ENCODE measurements at places on chromosomes 7 and 10.

DNA sequence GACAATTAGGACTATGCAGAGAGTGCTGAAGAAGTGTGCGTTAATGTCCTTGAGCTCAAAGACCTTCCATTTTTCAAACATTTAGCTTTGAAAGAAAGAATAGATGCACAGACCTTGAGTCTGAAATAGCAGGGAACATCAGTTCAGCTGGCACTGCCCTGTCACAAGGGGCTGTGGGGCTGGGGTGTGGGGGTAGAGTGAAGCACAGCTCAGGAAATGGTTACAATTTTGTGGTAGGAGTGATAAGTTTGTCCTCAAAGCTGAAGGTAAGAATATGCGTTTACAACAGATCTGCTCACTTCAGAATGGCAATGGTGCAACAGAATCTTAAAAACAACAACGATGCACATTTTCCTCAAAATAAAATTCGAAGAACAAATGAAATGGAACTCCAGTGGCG is 33.6 kb downstream of the SMKR1 start:
- no peak for DNase-seq

GRCh38 chr7:79933144-79933543 is 201.5 kb upstream of the GNAI1 start:
- peak; percentile 47 for DNase-seq

DNA sequence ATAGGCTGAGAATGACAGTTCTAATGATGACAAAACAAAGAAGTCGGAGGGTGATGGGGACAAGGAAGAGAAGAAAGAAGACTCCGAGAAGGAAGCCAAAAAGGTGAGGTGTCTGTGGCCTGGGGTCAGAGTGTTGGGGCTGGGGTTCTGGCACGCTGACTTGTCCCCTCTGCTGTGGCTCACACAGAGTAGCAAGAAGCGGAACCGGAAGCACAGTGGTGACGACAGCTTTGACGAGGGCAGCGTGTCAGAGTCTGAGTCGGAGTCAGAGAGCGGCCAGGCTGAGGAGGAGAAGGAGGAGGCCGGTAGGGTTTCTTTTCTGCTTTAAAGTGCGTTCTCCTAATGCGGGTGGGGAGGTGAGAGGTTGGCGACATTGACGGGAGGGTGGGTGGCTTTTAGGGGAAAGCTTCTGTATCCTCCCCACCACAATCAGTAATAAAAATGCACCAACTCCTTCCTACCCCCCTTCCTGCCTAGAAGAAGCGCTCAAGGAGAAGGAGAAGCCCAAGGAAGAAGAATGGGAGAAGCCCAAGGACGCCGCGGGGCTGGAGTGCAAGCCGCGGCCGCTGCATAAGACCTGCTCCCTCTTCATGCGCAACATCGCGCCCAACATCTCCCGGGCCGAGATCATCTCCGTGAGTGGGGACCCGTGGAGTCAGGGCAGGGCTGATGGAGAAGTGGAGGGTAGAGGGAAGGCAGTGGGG is 4.6 kb downstream of the UFSP1 start:
- DNase-seq = no peak

- no peak for DNase-seq
These were observed 13.0 kb downstream of the RRP12 start for GRCh38 chr10:97388152-97388551.

GRCh38 chr7:56287429-56288138 is 171.4 kb upstream of the NUPR2 start:
- DNase-seq = no peak

- DNase-seq = no peak
These were observed 509.0 kb upstream of the GALNT17 start for GRCh38 chr7:70622936-70623335.

GRCh38 chr10:34596351-34596750 is 218.7 kb downstream of the PARD3 start:
- no peak for DNase-seq

DNA sequence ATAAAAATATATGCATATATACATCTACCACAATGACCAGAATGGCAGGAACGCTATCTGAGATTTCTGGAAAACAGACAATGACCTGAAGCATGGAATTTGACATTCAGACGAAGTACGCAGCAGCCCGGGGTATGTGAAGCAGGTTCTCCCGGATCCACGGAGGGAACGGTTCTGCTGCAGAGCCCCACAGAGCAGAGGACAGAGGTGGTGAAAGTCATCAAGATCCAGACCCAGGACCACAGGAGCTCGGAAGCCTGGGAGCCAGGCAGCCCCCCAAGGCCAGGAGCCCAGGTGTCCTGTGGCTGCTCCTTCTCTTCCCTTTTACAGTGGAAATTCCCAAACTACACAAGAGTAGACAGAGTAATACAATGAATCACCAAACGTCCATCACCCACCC is 42.1 kb upstream of the DNAAF5 start:
- no peak for DNase-seq

DNA sequence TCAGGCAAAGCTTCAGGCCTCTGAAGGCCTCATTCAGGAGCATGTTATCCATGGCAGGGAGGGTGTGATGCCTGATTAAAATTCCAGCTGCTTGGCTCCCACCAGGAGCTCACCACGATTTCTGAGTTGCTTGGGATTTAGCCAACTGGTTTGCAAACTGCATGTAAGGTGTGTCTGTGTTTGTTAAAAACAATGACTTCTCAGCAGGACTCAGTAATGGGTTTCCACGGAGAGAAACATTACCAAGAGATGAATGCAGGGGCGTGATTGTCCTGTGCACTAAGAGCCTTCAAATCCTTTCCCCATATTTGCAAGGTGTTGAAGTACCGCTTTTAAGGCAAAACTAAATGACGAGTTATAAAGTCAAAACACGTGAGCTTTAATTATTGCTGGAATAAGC is 88.8 kb upstream of the BTBD16 start:
- DNase-seq = no peak

GRCh38 chr10:116737627-116738327 is 4.6 kb downstream of the HSPA12A start:
- no peak for DNase-seq

DNA sequence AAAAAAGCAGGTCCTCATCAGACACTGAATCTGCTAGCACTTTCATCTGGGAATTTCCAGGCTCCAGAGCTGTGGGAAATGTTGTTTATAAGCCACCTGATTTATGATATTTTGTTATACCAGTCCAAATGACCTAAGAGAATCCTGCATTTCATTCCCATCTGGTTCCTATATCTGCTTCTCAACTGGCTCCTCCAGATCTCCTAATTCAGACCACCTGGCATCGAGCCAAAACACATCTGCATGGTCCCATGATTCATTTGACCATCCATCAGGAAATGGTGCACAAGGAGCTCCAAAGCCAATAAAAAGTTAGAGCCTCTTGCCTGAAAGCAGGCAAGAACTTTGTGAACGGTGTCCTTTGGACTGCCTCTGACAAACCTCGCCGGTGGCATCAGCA is 108.9 kb downstream of the IPMK start:
- peak; percentile 69 for DNase-seq

DNA sequence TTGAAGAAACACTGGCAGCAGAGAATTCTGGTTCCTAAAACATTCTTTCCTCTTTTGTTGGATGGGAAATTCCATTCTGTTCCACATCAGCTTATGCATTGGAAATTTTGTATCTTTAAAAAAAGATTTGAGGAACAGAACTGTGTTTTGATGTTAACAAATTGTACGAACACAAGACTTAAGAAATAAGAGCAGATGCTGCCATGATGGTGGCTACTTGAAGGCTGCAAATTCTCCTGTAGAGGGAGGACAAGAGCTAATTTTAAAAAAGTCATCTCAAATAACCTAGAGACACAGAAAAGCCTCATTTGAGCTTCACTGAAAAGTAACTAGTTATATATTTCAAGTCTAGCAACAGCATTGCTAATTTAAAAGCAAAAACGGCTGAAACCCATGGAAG is 29.8 kb downstream of the NDUFB2 start:
- no peak for DNase-seq

GRCh38 chr10:93471110-93471651 is 11.0 kb downstream of the MYOF start:
- peak; percentile 97 for DNase-seq

GRCh38 chr10:68474021-68474420 is 2.2 kb upstream of the DNA2 start:
- DNase-seq = no peak

DNA sequence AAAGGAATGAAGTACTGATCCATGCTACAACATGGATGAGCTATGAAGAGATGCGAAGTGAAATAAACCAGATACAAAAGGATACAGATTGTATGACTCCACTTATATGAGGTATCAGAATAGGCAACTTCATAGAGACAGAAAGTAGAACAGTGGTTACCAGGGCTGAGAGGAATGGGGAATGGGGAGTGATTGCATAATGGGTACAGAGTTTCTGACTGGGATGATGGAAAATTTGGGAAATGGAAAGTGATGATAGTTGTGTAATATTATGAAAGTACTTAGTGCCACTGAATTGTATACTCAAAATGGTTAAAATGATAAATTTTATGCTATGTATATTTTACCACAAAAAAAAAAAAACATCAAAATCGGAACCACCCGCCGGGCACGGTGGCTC is 3.9 kb downstream of the ATXN7L1 start:
- DNase-seq = no peak

GRCh38 chr10:9515922-9516321 is 1461.4 kb downstream of the GATA3 start:
- DNase-seq = no peak

DNA sequence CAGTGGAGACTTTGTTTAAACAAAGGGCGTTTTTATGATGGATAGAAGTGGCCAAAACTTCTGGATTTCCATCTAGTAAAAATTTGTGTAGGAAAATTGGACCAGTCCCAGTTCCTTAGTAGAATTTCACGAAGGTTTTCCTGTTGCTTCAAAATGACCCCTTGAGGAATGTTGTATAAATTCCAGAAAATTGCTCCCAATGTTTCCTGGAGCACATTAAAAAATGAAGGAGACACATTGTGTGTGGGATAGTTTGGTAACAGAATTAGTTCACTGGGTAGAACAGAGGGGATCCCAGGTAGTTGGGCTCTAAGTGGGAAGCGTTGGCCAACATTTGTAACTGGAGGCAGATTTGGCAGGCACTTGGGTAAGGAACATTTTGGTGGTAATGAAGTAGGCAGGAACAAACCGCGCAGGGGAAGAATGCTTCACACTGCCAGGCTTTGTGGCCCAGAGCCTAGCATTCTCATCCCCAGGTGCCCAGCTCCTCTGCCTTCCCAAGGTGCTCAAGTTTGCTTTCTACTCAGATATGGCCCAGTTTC is 758.6 kb downstream of the AUTS2 start:
- DNase-seq = no peak

GRCh38 chr7:108535257-108535656 is 9.3 kb upstream of the PNPLA8 start:
- no peak for DNase-seq

DNA sequence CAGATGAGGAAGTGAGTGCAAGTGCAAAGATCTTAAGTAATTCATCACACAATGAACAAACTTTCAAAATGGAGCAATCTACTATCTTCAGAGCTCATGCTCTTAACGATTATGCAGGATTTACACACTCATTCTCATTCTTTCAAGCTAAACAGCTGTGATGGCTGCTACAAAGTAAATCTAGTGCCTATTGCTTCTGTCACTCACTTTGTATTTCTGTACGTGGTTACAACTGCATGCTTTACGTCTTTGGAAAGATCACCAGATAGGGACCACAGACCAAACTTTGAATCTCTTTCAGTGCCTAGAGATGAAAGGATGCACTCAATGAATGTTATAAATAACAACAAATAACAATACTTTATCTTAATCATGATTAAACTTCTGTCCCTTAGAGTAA is 194.6 kb downstream of the MAGI2 start:
- DNase-seq = no peak

DNA sequence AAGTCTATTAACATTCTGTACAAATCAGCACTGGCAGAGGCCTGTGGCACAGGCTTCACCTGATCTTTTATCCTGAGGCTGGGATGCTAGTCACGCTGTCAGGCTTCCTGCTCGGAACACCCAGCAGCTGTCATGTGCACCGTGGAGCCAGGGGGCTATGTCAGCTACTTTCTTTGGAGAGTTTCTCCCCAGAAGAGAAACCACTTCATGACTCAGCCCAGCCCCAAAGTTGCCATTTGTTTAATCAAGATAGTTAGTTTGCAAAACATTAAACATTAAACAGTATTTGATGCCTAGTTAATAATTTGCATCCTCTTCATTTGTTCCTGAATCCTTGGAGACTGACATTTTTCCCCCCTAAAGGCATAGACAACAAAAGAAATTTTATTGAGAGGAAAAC is at the start of gene HABP2:
TSS of gene HABP2 (plus strand) at position 353 of the 400 bp plus-strand sequence. CDS start 69 bp downstream, outside the sequence.
- no peak for DNase-seq

GRCh38 chr7:43799605-43800004 is 41.1 kb downstream of the BLVRA start:
- DNase-seq = no peak

DNA sequence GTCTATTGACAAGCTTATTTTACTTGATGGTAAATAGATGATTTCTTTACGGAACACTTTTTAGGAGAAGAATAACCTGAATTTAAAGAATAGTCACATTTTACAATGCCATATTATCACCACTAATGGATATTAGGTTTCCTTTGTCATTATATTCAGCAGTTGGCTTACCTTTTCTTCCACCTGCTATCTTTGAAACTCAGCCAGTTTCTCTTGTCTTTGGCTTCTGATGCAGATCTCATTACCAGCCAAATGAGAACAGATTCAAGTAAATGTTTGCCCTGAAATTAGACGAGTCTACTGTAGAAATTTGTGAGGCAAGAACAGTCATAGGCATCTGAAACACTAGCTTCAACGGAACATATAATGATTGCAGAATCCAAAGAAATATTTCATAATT is 85.5 kb upstream of the OIT3 start:
- no peak for DNase-seq

DNA sequence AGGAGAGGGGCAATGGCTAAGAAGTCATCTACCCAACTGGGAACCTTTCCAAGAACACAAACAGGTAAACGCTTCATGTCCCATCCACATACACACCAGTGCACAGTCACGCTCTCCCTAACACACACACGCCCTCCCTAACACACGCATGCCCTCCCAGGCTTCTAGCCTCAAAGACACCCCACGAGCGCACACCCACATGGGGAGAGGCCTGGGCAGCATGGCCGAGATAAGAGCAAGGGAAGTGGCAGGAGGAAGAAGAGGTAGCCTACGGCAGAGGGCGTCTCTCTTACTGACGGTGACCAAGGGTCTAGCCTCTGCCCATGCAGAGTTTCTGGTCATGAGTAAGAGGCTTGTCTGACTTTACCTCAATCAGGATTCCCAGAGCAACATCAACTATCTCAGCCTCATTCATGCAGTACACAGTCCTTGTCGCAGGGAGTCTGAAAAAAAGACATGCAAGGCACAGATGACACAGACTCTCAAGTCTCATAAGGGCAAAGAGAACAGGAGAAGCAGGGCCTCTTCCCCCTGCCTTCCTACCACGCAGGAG is 3.1 kb downstream of the CYREN start:
- DNase-seq = no peak

GRCh38 chr7:95255691-95256090 is 68.6 kb downstream of the PON1 start:
- DNase-seq = no peak

GRCh38 chr7:138753150-138753518 is 44.7 kb upstream of the TMEM213 start:
- DNase-seq = no peak

DNA sequence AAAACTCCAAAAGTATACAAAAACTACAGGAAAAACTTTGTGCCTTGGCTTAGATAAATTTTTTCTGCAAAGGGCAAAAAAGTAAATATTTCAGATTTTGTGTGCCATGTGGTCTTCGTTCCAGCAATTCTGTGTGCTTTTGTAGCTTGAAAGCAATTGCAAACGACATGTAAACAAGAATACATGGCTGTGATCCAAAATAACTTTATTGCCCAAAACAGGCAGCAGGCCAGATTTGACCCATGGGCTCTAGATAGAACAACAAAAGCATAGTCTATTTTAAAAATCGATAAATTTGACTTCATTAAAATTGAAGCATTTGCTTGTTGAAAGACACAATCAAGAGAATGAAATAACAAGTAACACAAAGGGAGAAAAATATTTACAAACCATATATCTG is 336.6 kb downstream of the HPSE2 start:
- DNase-seq = no peak
